ENCODE measurements at places on chromosomes 11 and 22.

DNA sequence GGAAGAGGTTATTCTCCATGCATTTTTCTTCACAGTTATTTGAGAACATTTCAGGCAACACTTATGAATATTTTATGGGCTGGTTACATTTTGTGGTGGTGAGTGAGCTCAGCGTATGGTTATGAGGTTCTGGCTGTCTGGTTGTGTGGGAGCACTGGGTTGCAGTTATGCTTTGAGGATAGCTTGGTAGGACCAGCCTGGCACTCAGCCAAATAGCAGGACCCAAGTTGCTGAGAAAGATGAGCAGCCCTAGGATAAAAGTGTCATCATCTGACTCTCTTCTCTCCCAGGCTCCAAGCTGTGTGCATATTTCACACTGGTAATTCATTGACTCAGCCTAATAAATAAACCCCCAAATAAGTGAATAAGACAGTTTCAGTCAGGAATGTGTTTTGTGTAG is 8.1 kb upstream of the SRSF8 start:
- DNase-seq = peak; percentile 38

GRCh38 chr11:6095798-6096197 is 11.7 kb upstream of the OR56B4 start:
- DNase-seq = no peak

GRCh38 chr11:32751381-32751780 is 43.1 kb downstream of the CCDC73 start:
- no peak for DNase-seq

DNA sequence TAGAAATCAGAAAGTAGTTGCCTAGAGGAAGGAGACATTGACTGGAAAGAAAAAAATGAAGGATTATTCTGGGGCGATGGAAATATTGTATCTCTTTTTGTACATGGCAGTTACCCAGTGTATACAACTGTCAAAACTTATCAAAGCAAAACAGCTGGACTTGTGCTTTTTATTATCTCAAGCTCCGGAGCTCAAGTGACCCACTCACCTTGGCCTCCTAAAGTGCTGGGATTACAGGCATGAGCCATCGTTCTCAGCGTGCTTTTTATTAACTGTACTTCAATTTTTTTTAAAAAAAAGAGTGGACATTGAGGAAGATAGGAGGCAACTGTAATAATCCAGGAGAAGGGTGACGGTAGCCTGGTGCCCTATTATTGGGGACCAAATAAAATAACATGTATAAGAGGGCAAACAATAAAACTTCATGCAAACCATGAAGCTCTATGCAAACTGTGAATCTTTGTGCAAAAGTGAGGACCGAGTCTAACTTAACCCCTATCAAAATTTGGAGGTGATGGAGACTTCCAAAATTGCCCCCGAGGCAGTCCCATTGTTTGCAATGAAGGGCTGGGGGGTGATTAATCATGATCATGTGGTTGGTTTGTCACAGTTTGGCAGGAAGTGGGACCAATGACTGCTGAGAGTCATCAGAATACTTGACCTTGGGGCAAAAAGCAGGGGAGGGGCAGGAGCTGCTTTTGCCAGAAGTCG is 23.5 kb downstream of the FZD4 start:
- DNase-seq = peak; percentile 83

- DNase-seq = no peak
Observed at GRCh38 chr22:23054531-23055257, 15.6 kb upstream of the GNAZ start.

DNA sequence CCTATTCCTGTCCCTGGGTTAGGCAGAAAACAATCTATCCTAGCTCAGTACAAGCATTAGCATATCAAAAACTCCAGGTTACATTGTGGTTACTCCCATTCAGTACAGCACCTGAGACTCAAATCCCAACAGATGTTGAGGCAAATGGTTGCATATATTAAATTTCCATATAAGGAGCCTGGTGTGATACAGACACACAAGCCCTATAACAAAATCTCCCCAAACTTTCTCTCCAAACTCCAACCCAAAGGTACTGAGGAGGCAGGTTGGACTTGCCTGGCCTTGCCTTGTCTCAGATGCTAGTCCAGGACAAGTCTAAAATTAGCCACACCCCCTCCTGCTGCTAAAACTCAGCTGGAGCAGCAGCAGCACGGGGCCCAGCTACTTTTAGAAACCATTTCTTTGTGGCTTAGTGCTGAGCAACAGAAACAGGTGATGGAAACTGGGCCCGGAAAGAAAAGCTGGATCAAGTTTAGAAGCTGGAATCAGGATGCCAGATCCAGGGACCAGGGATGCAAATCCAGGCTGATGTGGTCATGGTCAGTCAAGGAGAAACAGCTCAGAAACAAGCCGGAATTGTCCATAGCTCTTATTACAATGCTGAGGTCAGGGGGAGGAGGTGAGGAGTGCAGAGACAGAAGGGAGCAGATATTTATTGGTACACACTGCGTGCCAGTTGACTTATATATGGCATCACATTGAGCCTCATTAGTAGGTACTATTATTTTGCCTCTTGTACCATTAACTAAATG is 73.7 kb upstream of the AMOTL1 start:
- DNase-seq = no peak

GRCh38 chr22:17862646-17863181 is 88.4 kb upstream of the BID start:
- peak; percentile 32 for DNase-seq
